ENCODE measurements at places on chromosomes 1 and 21. TPM values are rescaled to one million over a fixed set of nuclear protein-coding genes. Genes with fewer than 3 reads are reported as not detected.

DNA sequence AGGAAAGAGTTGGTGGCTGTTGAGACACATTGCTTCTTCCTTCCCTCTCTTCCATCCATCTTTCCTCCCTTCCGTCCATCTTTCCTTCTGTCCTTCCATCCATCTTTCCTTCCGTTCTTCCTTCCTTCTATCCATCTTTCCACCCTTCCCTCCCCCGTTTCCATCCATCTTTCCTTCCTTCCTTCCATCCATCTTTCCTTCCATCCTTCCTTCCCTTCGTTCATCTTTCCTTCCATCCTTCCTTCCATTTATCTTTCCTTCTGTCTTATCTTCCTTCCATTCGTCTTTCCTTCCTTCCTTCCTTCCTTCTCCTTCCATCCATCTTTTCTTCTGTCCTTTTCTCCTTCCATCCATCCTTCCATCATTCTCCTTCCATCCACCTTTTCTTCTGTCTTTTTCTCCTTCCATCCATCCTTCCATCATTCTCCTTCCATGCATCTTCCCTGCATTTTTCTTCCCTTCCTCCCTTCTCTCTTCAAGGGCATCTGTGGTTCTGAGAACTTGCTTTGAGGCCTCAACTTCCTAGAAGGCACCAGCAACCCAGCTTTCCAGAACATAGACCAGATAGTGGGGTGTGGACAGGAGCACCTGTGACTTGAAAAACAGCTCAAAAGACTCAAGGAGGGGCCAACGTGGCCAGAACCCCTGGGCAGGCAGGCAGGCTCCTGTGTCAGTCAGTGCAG lies 48.9 kb upstream of the SELENON start:
- no peak for DNase-seq

- no peak for DNase-seq
Observed at GRCh38 chr21:45537746-45538291, 4.4 kb downstream of the SLC19A1 start.

GRCh38 chr1:171644805-171645483 lies 7.5 kb downstream of the MYOC start:
- peak; percentile 95 for DNase-seq

GRCh38 chr1:121586369-121587229 lies 401.8 kb downstream of the SRGAP2C start:
- no peak for DNase-seq

Gene RIIAD1
- polyA plus RNA-seq, result 1.1 TPM

Data from muscle of arm (tissue), 14 donors.